Fibroblast of lung (primary cell): ENCODE measurements at places on chromosomes 6 and 20. TPM values are rescaled to one million over a fixed set of nuclear protein-coding genes. Genes with fewer than 3 reads are reported as not detected.

Gene TSPO2
- not detected in 2 replicates for total RNA-seq

Gene PDYN
- not detected in 2 replicates for total RNA-seq

Gene OR10C1
- total RNA-seq, result not detected in 2 replicates

GRCh38 chr6:30480536-30481156 is 8.7 kb upstream of the HLA-E start:
- no peak for DNase-seq
